ENCODE measurements at places on chromosomes 2 and 18.

DNA sequence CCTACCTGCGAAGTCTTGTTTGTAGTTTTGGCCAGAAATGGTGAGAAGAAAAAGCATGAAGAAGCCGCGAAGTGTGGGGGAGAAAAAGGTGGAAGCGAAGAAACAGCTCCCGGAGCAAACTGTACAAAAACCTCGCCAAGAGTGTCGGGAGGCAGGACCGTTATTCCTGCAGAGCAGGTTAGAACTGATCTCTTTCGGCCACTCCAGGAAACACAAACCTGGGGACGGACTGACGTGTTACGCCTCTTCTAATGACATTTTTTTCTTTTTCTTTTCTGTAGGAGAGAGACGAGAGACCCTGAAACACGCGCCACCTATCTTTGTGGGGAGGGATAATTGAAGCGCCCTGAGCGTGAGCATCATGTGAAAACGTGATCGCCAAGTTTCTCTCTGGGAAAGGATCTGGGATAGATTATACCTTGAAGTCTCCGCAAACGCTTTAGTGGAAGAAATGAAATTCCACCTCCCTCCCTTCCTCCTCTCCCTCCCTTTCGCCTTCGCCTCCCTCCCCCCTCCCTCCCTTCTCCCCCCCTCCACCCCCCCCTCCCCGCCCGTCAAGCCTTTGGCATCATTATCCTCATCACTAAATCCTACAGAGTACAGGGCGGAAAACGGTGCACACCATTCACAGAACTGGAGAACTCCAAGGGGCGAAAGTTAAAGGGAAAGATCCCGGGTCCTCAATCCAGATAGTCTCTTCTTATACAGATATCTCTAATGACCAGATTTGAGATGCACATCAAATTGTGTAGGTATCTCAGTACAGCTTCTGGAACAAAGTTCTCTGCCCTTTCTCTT lies at the start of gene ZEB2:
Gene ZEB2, minus strand, starts transcription at position 186 of the 798 bp plus-strand sequence. CDS start 2,769 bp downstream, outside the sequence.
- peak; percentile 27 for DNase-seq

DNA sequence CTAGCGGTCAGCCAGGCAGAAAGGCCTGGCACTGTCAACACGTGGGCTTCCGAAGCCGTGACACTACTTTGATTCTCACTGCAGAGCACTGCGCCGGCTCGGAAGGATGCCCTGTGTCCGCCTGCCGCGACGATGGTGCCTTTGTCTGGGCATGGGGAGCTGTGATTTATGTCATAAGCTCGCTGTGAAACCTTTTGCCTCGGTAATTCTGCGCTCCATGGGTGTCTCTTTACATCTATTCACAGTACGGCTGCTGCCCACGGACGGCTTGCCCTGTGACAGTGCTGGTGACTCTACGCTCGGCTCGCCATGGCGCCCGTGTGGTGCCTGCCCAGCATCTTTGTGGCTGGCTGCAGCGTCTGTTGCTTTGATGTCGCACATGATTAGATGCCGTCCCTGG lies 43.1 kb upstream of the GBX2 start:
- no peak for DNase-seq

GRCh38 chr18:27942706-27943105 lies 234.2 kb downstream of the CDH2 start:
- no peak for DNase-seq

GRCh38 chr2:73564986-73565385 lies 77.2 kb downstream of the NAT8 start:
- DNase-seq = no peak

GRCh38 chr2:70247364-70248180 lies 856 bp downstream of the TIA1 start:
- DNase-seq = no peak

DNA sequence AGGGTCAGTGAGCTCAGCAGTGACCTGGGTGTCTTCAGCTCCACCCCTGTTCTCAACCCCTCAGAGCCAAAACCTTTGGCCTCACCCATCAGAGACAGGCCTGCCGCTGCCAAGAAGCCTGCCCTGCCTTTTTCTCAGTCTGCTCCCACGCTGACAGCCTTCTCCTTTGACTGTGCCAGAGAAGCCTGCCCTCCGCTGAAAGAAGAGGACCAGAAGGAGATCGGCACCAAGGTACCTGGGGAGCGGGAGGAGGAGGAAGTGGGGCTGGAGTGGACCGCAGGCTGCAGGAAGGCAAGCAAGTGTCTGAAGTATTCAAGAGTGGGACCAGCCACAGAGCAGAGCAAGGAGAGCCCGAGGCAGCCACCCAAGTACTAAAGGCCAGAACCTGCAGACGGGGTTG lies 33.2 kb downstream of the TOGARAM2 start:
- DNase-seq = peak; percentile 33

GRCh38 chr18:8821083-8821465 lies 115.7 kb downstream of the MTCL1 start:
- no peak for DNase-seq

- DNase-seq = no peak
These were observed 54.9 kb upstream of the RBM44 start for GRCh38 chr2:237743561-237744269.

DNA sequence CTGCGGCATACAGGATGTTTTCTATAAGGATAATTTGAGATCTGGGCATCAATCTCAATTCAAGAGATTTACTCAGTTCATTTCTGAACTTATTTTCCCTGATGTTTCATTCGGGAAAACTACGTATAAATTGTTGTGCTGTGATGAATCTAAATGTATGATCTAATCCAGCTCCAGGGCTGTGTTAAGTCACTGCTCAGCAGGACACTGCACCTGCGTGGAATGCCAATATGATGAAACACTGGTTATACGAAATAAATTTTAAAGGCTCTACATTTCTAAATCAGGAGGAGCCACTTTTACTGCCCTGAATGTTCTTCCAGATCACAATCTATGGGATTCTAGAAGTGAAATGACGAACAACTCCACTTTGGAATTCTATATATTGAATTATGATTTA lies 259.0 kb downstream of the HNMT start:
- DNase-seq = no peak

- DNase-seq = no peak
These were observed 2.2 kb downstream of the B3GNT2 start for GRCh38 chr2:62197925-62198633.

- DNase-seq = no peak
These were observed 30.0 kb upstream of the BARD1 start for GRCh38 chr2:214839464-214839863.

DNA sequence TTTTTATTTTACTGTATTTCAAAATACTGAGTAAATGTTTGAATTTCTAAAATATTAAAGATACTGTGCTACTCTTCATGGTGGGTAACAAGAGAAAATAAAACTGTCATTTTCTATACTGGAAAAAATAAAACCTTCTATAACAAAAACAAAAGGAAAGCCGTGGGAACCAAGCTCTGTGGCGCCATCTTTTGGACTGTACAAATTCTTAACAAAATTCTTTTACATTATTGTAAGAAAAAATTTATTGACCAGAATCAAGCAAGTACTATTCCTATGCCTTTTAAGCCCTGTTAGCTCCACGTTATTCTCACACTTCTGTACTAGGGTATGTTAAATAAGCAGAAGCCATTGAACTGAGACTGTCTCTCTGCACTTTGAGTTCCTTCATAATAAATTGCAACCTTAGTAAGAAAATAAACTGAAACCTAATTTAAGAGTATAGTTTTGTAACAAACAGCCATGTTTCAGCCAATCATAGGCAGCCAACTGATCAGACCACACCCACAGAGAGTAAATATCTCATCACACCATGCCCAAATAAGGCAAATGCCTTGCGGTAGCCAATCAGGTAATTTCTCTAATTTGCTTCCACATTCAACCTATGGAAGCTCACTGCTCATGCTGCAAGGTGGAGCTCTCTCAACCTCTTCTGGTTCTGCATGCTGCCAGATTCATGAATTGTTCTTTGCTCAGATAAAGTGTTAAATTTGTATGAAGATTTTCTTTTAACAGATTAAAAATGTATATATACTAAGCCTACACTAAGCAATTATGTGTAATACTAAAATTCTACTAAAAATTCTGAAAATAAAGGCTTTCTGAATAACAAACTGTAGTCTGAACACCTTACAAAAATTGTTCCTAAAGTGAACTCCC lies 42.2 kb downstream of the HIBCH start:
- DNase-seq = no peak

DNA sequence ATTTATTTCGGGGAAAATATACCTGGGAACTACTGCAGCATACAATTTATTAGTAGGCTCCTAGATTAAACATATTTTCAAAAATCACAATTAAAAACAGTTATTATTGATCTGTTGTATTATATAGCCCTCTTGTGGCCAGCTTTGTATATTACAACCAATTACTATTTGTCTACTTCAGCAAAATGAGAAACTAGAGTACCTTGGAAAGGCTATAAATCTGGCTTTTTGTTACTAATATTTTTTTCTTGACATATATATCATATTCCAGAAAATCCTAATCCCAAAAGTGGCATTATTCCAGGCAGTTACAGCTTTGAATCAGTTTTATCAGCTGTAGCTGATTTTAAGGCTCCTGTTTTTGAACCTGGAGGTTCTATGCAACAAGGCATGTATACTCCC lies 101.2 kb downstream of the UBR3 start:
- no peak for DNase-seq

DNA sequence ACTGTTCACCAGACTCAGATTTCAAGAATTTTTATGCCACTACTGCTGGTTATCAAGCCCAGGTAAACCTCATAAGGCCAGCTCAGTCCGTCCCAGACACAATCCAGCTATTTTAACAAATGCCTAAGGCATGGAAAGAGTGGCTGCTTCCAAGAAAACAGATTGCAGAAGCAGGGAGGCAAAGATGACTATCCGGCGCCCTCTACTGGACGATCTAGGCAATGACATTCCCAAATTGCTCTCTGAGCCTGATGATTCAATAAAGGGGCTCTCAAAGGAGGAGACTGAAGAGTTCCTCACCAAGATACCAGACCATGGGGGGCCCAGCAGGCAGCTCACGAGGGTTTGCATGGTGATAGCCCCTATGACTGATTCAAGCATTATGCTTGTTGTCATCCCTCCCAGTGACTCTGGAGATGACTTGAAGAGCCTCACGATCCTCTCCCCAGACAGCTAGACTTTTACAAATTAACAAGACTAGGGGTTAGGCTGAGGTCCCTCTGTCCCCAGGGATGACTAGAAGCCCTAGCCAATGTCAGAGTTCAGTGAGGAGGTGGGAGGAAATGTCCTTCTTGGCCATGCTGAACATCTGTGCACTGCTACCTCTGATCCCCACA lies 25.0 kb downstream of the SERPINB8 start:
- DNase-seq = peak; percentile 22

DNA sequence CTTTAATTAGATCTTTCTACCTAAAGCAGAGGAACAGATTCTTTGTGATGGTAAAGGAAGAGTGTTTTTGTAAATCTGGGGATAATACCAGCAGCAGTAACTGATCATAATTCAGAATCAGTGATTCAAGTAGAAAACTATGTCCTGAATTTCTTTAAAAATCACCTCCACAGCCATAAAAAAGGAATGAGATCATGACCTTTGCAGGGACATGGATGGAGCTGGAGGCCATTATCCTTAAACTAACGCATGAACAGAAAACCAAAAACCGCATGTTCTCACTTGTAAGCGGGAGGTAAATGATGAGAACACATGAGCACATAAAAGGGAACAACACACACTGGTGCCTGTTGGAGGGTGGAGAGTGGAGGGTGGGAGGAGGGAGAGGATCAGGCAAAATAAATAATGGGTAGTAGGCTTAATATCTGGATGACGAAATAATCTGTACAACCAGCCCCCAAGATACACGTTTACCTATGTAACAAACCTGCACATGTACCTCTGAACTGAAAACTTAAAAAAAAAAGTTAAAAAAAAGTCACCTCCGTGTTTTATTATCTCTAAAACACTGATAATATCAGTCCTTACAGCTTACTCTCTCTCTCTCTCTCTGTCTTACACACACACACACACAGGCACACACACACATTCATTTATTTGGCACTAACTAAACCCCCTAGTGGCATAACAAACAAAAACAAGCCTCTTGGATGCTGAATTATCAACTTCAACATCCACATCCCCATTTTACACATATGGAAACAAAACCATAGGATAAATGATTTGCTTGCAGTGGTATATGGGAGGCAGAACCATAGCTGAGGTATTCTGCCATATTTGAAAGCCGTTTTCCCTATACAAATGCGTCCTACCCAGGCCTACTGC lies 1.4 kb downstream of the TM4SF20 start:
- no peak for DNase-seq

DNA sequence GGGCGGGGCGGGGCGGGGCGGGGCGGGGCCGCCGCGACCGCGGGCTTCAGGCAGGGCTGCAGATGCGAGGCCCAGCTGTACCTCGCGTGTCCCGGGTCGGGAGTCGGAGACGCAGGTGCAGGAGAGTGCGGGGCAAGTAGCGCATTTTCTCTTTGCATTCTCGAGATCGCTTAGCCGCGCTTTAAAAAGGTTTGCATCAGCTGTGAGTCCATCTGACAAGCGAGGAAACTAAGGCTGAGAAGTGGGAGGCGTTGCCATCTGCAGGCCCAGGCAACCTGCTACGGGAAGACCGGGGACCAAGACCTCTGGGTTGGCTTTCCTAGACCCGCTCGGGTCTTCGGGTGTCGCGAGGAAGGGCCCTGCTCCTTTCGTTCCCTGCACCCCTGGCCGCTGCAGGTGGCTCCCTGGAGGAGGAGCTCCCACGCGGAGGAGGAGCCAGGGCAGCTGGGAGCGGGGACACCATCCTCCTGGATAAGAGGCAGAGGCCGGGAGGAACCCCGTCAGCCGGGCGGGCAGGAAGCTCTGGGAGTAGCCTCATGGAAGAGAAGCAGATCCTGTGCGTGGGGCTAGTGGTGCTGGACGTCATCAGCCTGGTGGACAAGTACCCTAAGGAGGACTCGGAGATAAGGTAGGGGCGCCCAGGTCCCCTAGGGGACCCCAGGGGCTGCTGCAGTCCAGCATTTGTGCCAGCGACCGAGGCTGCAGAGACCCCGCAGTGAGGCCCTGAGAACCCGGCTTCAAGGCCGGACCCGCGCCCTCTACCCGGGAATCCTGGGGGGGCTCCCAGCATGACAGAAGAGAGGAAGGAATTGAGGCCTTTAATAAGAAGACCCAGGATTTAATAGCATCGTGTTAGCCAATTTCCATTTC lies at the start of gene KHK:
Gene KHK, plus strand, starts transcription at position 49 of the 870 bp plus-strand sequence. Its CDS starts 488 bp downstream, at position 537.
- DNase-seq = peak; percentile 32

GRCh38 chr2:29174937-29175336 lies 59.7 kb downstream of the CLIP4 start:
- DNase-seq = no peak

GRCh38 chr2:222250313-222250712 lies 48.5 kb downstream of the PAX3 start:
- DNase-seq = no peak

GRCh38 chr2:169965495-169965894 lies 138.2 kb downstream of the UBR3 start:
- no peak for DNase-seq

- no peak for DNase-seq
These were observed 120.8 kb downstream of the GAREM1 start for GRCh38 chr18:32349728-32350395.

- no peak for DNase-seq
These were observed 2.4 kb downstream of the FBXO11 start for GRCh38 chr2:47903781-47904490.

- DNase-seq = no peak
These were observed 173.8 kb upstream of the BCL2L11 start for GRCh38 chr2:110946902-110947301.

- DNase-seq = no peak
These were observed at the start of gene DCC for GRCh38 chr18:52339891-52340371. Gene DCC, plus strand, starts transcription at chr18:52340197. Its CDS starts 591 bp downstream, at chr18:52340788.

Data from stimulated activated CD4-positive, alpha-beta T cell treated with anti-CD3 and anti-CD28 coated beads, Interleukin-1b, Interleukin-23, amount 100 ng/mL, for 48 hours (primary cell).